Left renal pelvis (tissue), 4 donors: ENCODE measurements at places on chromosomes 2 and 18. TPM values are rescaled to one million over a fixed set of nuclear protein-coding genes. Genes with fewer than 3 reads are reported as not detected.

The PIK3C3 gene
- polyA plus RNA-seq = 59.5 TPM

The FAP gene
- 15.4 TPM for polyA plus RNA-seq

The STARD6 gene
- polyA plus RNA-seq = 0.18 TPM

The CTAGE1 gene
- polyA plus RNA-seq = not detected

The PPP1R1C gene
- 1.5 TPM for polyA plus RNA-seq

The LRRC30 gene
- not detected for polyA plus RNA-seq

The UPP2 gene
- 10.0 TPM for polyA plus RNA-seq

The CFC1 gene
- 0.18 TPM for polyA plus RNA-seq

The ADAM23 gene
- polyA plus RNA-seq = 5.3 TPM

The MAPRE3 gene
- 17.8 TPM for polyA plus RNA-seq

The MERTK gene
- 5.4 TPM for polyA plus RNA-seq

The DQX1 gene
- 0.23 TPM for polyA plus RNA-seq

The NEU4 gene
- 0.63 TPM for polyA plus RNA-seq

DNA sequence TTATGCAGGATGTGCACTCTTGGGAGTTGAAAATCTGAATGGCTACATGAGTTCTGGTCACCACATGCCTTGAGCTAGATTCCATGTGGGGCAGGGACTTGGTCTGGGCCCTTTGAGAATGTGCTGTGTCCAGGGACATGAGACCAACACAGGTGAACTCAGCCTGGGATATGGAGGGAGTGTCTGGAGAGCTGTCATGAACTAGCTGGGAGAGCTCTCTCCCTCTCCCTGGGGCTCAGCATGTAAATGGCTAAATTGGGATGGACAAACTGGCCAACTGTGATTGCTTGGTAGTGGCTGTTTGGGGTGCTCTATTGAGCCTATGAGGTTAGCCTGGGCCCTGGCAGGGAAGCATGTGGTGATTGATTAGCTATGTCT is 105.1 kb upstream of the HS6ST1 start:
- no peak for DNase-seq

GRCh38 chr2:224749136-224749535 is 33.0 kb upstream of the CCDC195 start:
- no peak for DNase-seq

GRCh38 chr18:9436206-9436929 is 38.9 kb upstream of the RALBP1 start:
- no peak for DNase-seq

DNA sequence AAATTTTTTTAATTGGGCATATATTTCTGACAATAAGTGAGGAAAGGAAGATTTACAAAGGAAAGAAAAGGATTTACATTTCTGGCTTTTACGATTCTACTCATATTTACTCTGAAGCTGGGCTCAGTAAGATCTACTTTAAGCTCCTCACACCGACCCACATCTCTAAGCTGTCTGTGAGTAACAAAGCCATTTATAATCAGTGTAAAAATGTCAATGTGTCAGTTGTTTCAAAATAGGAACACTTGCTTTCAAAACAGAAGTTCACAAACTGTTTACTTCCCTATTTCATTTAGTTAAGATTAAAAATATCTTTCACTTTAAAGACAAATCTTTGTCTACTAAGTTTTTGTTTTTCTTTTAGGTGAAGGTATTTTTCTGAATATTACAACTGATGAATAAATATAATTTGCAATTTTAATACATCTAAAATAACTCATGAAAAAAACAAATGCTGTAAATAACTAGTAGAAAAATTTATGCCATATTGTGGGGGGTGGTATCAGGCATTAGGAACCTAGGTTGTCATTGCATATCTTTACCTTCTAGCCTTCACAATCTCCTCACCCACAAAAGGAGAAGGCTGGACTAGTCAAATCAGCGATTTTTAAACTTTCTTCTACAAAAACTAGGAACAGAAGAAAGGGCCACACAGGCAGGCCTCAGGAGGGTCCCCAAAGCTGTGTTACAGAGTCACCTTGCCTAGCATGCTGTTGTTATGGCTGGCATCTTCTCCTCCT is 64.5 kb downstream of the TMEM131 start:
- DNase-seq = no peak

DNA sequence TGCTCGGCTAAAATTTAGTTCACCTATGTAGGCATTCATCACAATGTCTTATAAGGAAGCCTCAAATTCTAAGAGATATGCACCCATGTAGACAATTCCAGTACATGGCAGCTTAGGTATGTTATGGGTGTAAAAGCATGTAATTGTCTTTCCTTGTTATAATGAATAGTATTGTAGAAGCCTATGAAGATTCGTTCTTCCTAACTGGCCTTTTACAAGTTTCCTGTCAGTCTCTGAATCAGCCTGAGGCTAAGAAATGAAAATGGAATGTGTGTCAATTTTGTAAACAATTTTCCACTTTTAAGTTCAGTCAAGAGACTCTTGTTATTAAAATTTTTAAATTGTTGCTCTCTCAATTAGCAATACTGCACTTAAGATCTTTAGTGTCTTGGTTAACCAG is 189.9 kb upstream of the GALNT5 start:
- no peak for DNase-seq

GRCh38 chr2:28952836-28953211 is 28.3 kb upstream of the TOGARAM2 start:
- no peak for DNase-seq

- DNase-seq = no peak
These were observed 31.3 kb downstream of the DGKD start for GRCh38 chr2:233385489-233386044.

DNA sequence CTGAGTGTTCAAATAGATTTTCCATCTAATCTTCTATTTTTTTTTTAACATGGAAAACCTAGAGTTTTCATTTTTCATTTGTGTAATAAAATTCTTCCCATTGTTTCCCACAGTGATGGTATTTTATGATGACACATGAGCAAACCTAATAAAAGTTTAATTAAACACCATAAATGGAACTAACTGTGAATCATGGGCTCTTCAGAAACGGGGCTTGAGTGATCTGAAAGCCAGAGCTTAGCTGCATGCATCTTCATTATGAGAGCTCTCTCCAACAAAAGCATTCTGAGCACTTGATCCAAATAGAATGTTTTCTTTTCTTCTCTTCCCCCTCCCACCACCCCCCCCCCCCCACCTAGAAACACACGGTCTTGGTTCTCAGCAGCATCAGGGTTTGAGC is 82.1 kb upstream of the REV1 start:
- no peak for DNase-seq

- no peak for DNase-seq
These were observed 952 bp upstream of the UGT1A6 start for GRCh38 chr2:233691443-233692433.

DNA sequence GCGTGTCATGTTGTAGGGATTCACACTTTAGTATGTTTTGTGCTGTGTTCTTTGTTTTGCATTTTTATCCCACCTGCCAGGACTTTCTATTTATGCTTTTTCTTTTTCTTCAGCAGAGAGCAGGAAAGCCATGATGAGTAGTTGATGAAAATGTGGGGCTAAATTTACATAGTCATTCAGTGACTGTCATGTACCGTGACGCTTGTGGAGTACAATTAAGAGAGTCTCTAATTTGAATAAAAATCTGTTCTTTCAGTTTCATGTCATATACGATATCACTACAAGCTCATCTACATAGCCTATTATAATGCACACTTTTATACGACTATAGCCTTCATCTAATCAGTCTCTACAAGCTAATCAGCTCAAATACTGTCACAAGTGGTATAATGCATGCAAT is 112.7 kb upstream of the SPATS2L start:
- DNase-seq = no peak

DNA sequence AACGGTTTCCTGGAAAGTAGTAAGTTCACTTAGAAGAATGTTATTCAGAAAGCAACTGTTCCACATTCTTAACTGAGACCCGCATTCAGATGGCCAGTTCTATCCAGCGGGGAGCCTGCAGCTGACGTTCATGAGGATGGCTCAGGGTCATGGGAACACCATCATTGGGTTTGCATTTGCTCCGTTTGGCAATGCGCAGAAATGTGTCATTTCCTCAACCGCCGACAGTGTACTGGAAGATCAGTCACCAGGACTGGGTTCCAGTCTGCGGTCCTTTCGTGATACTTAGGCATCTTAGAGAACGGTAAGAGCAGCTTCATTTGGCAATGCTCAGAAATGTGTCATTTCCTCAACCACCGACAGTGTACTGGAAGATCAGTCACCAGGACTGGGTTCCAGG is 104.0 kb downstream of the DNER start:
- no peak for DNase-seq

- no peak for DNase-seq
These were observed 78.9 kb downstream of the GNAL start for GRCh38 chr18:11767935-11768334.

GRCh38 chr2:41326851-41327250 is 721.0 kb upstream of the PKDCC start:
- no peak for DNase-seq

DNA sequence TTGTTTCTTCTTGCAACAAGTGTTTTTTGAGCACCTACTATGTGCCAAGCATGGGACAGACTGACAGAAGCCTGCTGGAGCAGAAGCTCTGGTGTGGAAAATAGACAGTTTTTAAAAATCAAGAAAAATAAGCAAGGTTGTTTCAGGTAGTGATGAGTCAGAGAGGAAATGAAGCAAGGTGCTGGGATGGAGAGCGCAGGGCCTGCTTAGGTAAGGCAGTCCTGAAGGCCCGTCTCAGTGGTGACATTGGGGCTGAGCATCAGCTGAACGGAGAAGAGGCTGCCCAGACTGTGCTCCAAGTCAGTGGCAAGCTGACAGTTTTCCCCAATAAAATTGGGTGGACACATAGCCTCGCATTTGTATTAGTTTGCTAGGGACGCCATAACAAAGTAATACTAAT is 263.6 kb downstream of the SS18 start:
- no peak for DNase-seq

- no peak for DNase-seq
These were observed 5.1 kb upstream of the WIPF1 start for GRCh38 chr2:174602745-174603144.

DNA sequence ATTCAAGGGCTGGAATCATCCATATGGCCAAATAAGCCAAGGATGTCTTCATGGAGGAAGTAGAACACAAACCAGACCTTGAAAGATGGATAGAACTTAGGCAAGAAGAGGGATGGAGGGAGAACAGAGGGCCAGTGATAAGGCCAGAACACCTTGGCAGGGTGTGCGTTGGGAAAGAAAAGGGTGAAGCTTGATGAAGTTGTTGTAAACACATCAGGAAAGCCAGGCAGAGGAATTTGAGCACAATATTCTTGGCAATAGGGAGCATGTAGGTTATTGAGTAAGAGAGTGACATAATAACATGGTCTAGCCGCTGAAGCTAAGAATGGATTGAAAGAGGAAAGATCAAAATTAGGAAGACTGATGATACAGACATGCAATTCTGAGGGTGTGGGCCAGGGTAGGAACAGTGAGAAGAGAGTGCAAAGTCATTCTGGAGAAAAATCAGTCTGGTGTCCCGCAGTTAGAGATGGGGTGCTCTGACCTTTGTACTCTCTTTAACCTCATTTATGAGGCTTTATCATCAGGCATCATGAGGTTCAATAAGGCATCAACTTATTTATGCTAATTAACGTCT is 41.0 kb downstream of the SLC14A2 start:
- DNase-seq = no peak

- DNase-seq = no peak
These were observed 6.4 kb upstream of the PSMD1 start for GRCh38 chr2:231050018-231050901.

DNA sequence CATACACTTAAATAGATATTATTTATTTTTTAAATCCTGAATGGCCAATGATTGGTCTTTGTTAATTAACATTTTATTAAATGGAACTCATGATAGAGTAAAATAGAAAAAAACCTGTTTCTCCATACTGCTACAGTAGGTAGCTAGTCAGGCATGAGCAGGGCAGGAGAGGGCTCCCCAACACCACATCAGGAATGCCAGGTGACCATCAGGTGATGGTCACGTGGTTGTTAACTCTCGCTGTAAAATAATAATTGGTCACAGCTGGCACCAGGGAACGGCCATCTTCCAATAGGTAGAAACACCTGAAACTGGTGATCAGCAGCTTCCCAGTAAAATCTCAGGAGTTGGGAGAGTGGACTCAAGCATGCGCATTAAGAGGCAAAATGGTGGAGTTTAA is 172.2 kb downstream of the MEIS1 start:
- no peak for DNase-seq

GRCh38 chr18:48798334-48799245 is 152.2 kb downstream of the SMAD7 start:
- DNase-seq = no peak

DNA sequence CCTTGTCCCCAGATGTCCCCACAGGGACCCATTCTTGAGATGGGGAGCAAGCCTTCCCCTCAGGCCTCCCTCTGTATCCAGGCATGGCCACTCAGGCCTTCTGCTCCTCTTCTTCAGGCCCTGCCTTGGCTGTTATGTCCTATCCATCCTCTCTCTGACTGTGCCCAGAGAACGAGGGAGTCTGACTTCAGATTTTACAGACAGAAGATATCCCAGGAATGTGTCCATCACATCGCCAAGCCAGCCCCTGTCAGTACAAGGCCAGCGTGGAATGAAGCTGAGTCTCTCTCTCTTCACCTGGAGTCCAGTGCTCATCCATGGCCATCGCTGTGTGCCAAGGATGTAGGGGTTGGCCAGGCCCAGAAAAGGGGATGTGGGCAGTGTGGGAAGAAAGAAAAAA is 57.6 kb downstream of the SDC1 start:
- no peak for DNase-seq

DNA sequence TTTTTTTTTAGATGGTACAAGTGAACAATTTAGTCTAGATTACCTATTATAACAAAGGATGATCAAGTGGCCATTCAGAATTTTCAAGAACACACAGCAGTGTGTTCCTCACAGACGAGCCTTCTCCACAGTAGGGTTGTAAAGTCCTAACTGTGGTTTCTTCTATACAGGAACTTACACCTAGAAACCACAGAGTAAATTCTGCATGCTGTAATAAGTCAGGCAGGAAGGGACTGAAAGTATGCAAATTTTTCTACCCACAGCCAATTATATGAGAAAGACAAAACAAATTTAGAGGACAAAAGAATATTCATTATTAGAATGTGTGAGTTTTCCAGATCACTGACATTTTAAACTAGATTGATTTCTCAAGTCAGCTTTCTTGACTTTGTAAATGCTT is 99.5 kb downstream of the RBMS1 start:
- no peak for DNase-seq

- DNase-seq = no peak
These were observed 97.4 kb upstream of the NABP1 start for GRCh38 chr2:191580581-191580980.

GRCh38 chr2:159010963-159011362 is 42.5 kb downstream of the TANC1 start:
- DNase-seq = no peak

DNA sequence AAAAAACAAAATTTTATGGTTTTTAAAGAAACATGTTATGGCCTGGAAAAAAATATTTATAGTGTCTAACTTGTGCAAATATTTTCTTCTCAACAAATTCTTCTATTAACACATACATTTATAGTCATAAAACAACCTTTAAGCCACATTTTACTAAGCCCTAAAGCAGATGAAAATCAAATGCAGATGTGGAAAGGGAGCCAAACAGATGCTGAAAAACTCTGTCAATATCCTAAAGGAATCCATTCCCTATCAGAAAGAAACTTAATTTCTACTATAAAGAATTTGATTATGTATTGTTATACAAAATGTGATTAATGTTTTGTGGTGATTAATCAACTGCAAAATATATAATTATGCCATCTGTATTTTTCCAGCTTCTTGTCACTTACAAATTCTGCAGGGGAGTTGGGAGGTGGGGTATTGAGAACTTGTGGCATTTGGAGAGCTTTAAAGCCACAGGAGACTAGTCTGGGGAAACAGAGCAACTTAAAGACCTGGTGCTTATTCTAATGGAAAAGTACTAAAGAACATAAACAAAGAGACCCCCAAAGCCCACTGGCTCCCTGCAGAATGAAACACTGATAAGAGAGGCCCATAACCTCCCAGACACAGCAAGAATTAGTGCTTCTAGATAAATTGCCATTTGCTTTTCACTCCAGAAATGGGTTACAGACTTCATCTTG is 1721.0 kb upstream of the PIK3C3 start:
- no peak for DNase-seq
